Lung (tissue), 17 donors: ENCODE measurements at places on chromosomes 13 and 19.

GRCh38 chr13:97015661-97016350 lies 21.5 kb upstream of the OXGR1 start:
- DNase-seq = no peak

DNA sequence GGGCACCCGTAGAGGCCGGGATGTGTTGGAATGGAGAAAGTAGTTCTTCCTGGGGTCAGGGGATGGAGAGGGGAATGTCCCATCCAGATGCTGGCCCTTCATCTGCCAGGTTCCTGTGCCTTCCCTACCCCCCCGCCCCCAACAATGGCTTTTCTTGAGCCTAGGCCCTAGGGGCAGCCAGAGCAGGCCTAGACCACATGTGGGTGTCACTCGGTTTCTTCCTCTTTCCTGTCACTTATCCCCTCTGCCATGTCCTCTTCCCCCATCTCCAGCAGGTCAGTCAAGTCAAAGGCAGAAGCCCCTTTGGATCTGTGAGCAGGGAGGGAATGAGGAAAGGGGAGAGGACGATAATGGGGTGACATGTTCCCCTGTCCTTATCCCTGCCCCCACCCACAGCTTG lies 36.4 kb downstream of the LYL1 start:
- DNase-seq = no peak

DNA sequence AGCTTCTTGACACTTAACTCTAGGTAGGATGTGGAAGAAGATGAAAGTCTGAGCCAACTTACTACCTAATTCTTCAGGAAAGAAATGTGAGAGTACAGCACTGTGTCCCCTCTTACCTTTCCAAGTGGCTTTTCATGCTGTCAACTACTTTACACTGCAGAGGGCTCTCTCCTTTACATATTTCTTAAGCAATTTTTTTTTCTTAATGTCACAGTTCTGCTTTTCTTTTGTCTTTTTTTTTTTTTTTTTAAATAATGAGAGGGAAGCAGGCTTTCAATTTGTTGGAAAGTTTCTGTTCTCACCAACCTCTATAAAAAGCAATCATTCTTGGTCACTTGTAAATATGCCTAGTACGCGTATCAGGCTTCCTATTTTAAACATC lies 212.7 kb upstream of the MIR17HG start:
- no peak for DNase-seq

GRCh38 chr19:3243819-3244700 lies 19.6 kb downstream of the CELF5 start:
- peak; percentile 66 for DNase-seq

DNA sequence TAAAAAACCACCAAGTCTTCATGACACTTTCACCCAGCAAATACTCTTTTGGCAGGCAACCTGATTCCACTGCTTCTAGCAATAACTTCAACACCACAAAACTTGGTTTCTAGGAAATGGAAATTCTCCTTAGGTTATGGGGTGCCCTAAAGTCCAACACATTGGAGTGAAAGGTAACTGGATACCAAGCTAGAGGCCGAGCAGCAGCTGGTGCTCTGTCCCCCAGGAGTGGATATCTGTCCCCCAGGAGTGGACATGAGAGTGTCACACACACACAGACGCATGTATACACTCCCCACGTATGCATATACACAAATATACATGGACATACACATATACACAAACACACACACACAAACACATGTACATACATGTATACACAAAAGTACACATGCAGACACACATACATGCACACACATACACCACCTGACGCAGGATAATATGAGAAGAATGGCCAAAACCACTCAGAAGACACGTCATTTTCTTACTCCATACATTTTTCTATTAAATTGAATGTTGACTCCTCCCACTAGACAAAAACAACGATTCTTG lies 50.8 kb downstream of the RFX2 start:
- DNase-seq = no peak

DNA sequence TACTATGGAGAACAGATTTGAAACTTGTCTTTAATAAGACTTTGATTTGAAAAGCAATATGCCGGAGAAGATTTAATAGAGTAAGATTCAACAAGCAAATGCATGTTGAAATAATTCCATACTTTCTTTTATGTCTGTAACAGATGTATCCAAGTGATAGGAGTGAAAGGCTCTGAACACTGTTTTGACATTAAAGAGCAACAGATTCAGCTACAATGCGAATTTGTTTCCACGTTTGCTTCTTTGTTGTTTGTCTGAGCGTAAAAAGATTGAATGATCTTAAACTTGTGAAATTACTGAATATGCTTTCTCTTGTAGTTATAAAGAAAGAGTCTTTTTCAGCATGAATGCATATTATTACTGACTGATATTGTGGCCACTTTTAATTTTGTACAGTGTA lies 2612.9 kb downstream of the PCDH9 start:
- DNase-seq = no peak

GRCh38 chr13:107407074-107407473 lies 808.3 kb downstream of the LIG4 start:
- no peak for DNase-seq

- no peak for DNase-seq
Observed at GRCh38 chr13:76820759-76821158, 65.4 kb downstream of the KCTD12 start.

GRCh38 chr13:108212886-108213285 lies 2.5 kb downstream of the LIG4 start:
- DNase-seq = no peak

GRCh38 chr13:27634231-27634630 lies 12.5 kb downstream of the POLR1D start:
- DNase-seq = no peak
